Globus pallidus (tissue), 1 donor: ENCODE measurements at places on chromosomes 13 and 19.

DNA sequence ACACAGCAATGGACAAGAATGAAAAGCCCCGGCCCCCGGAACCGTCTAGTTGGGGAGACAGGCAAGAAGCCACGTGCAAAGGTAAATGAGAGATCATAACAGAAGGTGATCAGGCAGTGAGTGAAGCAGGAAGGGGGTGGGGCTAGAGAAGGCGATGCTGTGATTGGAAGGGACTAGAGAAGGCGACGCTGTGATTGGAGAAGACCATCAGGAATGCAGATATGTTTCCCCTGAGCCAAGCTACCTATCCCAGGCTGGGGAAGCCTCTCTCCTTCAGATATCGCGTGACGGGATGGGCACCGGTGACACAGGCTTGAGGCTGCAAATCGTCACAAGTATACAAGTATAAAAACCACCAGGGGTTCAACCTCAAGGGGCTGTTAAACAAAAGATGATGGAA lies 21.8 kb downstream of the DCAF15 start:
- no peak for DNase-seq

DNA sequence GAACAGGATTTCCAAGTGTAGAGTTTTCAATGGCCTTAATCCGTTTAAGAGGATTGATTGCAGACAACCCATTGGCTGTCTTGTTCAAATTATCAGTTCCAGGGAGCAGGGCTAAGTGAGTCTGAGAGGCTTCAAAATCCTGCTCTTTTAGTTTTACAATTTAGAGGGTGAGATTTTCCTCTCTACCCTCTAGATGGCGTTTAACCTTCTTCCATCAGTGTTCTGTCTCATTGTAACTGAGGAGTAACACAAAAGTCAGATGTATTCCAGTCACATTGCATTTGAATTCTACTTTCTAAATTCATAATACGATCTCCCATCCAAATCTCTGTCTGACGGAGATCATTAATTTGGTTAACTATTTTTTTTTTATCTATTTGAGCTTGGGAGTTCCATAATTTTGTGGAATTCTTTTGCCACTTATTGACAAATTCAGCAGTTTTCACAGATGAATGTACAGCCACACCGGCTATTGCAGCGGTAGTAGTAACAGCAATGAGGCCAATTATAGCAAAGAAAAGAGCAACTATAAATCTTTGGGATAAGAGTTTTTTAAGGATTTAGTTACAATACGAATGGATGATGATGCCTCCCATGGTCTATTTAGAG lies 7.8 kb upstream of the C19orf84 start:
- no peak for DNase-seq

GRCh38 chr13:20902438-20903163 lies at the start of gene XPO4:
Gene XPO4, minus strand, starts transcription at chr13:20902746. Its CDS starts 8 bp downstream, at chr13:20902738.
- DNase-seq = peak; percentile 61

- no peak for DNase-seq
These were observed 38.0 kb downstream of the GAS6 start for GRCh38 chr13:113825841-113826240.

DNA sequence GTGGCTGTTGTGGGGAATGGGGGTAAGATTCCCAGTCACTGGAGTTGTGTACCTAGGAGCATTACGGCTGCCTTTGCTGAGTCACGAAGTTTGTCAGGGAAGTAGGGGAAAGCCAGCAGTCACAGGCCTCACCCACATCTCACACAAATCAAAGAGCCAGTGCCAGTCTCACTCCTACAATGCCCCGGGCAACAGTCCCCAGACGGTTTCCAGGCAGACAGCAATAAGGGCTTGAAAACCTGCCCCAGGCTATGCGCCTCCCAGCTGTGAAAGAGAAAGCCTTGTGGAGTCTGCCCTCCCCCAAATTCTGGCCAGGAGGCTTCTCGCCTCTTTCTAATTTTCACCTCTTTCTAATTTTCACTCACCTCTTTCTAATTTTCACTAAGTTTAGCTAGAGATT lies 142.3 kb upstream of the EDNRB start:
- DNase-seq = peak; percentile 20

DNA sequence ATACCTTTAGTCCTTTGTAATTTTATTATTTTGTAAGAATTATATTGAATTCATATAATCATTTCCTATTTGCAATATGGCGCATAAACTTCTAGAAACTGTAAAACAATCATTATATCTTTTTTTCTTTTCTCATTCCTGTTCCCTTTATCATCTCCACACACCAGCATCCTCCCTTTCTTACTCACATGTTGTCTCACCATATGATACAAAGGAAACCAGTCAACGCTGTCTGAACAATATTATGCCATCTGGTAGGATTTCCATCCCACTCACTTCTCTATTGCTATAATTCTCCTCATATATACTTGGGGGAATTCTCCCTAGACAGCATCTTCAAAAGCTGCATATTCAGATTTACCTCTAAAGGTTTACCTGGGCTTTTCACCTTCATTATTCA lies 389.8 kb downstream of the NDFIP2 start:
- DNase-seq = no peak

DNA sequence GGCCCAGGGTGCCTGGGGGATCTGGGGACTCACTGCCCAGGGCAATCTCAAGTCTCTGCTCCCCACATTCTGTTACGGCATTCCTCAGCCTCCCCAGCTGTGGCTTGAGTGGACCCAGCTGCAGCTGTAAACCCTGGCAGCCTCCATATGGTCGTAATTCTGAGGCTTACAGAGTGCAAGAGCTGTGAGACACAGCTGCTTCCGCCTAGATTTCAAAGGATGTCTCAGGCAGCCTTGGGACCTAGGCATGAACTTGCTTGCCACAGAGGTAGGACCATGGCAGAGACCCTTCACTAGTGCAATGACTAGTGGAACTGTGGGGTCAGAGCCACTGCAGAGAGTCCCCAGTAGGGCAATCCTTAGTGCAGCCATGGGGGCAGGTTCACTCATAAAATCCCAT lies 297.5 kb downstream of the ENOX1 start:
- no peak for DNase-seq

- no peak for DNase-seq
These were observed 15.3 kb downstream of the PIN1 start for GRCh38 chr19:9850235-9850959.

DNA sequence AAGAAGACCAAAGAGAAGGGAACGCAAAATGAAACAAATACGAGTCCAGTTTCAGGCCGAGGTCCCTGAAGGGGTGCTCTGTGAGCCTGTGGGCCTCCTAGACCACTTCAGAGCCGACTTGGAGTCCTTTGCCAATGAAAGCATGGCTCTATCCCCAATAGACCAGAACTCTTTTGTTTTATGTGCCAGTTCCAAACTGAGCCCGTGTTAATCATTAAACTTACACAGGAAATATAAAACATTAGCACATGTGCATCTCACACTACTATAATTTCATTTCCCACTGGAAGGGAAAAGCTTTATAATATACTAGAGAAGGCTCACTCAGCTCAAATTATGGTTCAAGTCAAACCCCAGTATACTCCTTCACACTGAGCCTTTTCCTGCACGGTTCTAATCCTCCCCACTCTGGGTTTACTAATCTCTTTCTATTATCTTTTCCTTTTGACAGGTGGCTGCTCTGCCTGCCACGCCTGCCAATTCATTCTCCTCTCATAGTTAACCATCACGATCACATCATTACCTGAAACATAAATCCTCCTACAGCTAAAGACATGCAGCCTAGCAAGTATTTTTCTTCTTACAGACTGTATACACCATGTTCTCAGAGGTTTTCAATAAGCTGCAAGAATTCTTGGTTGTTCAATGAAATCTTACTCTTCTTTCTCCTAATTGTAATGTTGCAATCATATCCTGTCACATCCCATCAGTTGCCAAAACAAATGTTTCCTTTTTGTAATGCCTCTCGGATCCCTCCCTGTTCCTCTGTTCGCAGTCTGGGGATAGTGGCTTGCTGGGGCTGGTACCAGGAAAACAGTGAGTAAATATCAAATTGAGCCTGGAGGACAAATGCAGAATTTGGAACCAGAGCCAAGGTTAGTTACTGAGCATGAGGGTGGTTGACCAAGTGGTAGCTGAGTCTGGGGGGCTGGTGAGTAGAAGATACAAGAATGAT lies 18.8 kb upstream of the WASF3 start:
- no peak for DNase-seq

GRCh38 chr13:24267274-24267673 lies 42.1 kb upstream of the C1QTNF9 start:
- no peak for DNase-seq

- DNase-seq = no peak
These were observed 48.7 kb upstream of the GAS6 start for GRCh38 chr13:113912596-113912995.
